C1 segment of cervical spinal cord (tissue), 14 donors: ENCODE measurements at places on chromosomes 6 and 20.
A peak's percentile ranks its signal among the peaks of the same experiment; 100 is the strongest.

GRCh38 chr20:30499123-30499522 lies 758.3 kb upstream of the DEFB115 start:
- DNase-seq = no peak

DNA sequence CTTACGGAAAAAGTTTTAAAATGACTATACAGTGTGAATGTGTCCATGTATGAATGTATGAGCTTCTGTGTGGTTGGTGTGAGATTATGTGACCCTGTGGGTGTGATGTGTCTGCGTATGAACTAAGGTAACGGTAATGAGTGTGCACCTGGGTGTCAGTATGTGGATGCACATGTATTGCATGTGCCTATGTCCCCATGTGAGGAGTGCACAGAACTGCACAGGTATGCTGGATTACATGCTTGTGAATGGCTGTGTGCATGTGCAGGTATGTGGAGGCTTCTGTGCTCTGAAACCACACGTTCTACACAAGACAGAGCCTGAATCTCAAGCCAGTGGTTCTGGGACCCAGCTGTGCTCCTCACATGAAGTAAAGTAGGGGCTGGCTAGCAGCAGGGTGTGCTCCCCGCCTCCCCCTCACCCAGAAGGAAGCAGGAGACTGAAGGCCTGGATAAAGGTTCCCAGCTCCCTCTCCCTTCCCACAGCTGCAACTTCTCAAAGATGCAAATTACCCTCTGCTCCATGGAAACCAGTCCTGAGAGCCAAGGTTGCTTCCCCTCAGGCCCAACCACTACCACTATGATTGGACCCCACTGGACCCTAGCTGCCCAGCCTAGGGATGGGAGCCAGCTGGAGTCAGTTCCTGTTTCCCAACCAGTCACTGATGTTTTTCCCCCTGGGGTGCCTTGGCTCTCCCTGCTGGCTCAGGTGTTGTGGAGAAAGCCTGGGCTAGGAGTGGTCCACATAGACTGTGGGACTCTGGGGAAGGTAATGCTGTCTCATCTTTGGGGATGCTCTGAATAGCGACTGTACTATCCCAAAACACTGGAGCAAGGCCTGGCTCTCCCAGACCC lies 24.8 kb upstream of the SPDEF start:
- DNase-seq = no peak

GRCh38 chr20:31943052-31943471 lies 8.8 kb downstream of the PDRG1 start:
- peak; percentile 55 for DNase-seq

DNA sequence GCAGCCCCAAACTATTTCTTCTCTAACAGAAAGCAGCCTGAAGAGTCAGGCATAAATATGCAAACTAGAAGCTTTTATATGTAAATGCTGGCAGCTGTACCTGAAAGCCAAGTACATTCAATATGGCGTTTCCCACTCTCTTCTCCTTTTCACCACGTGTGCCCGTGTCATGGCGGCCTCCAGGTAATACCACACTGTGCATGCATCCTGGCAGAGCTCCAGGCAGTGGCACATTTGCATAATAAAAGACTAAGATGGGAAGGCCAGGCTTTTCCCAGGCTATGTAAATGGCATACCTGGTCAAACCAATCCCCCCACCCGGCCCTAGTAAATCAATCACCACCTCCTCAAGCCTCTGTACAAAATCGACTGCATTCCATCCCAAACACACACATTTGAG lies 120.6 kb downstream of the MMUT start:
- DNase-seq = no peak

DNA sequence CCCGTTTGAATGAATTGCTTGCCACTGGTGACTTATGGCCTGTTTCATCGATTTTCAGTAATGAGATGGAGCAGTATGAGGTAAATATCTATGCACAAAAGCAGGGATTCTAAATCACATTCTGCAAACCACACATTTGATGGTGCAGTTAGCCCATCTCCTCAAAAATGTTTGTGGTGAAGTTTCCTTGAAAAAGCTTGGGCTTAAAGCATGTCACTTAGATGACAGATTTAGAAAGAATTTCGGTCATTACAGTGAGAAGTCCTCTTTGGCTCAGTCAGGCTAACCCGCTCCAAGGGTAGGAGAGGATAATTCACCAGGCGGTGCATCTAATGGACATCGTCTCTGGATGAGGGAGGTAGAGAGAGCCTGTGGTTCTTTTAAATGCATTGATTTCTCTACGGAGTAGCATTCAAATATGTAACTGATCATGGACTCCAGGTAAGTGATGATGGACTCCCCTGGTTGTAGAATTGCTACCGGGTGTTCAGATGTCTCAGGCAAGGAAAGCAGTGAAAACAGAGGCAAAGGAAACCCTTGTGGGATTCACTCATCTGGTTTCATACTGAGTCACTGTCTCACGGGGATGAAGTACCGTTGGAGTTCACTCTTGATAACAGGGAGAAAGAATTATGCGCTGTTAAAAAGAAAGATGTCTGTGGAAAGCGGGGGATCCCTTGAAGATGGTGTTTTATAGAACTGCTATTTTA lies 65.3 kb downstream of the AIG1 start:
- no peak for DNase-seq

DNA sequence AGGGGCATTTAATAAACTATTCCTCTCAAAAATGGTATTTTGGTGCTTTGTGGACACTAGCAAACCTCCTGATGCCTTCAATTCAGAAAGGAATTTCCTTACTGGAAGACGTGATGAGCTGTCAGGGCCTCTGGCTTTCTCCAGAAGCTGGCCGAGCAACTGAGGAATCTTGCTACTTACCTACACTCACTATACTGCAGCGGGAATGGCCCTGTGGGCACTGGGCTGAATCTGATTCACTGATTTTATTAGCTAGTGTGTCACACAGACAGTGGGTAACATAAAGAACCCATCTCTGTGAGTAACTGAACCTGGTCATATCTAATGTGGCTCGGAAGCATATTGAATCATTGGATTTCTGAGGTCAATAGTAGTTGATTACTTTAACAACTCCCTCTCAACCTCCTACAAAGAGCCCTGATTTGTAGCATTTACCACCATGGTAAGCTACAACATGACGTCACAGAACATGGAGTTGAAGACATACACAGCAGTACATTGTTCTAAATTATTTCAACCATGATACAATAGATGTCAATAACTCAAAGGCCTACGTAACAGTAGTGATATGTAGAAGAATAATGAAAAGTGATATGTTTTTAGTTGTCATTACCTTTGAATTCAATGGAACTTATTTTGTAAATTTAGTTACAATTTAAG lies 232.1 kb downstream of the SYNE1 start:
- DNase-seq = no peak

DNA sequence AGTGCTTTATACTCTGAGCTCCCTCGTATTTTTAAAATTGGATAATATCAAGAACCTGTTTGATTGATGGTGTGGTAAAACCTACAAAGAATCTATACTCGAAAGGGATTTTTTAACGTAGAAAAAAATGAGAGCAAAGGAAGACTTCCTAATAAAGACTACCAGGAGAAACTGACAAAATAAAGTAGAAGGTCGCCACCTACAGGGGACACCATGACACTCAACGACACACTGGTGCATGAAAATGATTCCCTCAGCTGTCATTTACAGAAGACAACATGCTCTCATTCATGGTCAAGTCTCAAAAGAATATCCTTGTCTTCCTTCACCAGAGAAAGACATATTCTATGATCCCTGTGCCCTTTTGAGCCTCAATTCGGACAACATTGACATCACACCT lies 10.1 kb upstream of the NHSL1 start:
- DNase-seq = no peak

- no peak for DNase-seq
These were observed 10.0 kb downstream of the PKIG start for GRCh38 chr20:44592366-44592765.

- no peak for DNase-seq
These were observed 93.4 kb upstream of the SLC2A12 start for GRCh38 chr6:134145786-134146185.
